ENCODE measurements at places on chromosomes 12 and 14.

- ATAC-seq, result no peak
Observed at GRCh38 chr12:16670456-16671050, 64.6 kb upstream of the LMO3 start.

DNA sequence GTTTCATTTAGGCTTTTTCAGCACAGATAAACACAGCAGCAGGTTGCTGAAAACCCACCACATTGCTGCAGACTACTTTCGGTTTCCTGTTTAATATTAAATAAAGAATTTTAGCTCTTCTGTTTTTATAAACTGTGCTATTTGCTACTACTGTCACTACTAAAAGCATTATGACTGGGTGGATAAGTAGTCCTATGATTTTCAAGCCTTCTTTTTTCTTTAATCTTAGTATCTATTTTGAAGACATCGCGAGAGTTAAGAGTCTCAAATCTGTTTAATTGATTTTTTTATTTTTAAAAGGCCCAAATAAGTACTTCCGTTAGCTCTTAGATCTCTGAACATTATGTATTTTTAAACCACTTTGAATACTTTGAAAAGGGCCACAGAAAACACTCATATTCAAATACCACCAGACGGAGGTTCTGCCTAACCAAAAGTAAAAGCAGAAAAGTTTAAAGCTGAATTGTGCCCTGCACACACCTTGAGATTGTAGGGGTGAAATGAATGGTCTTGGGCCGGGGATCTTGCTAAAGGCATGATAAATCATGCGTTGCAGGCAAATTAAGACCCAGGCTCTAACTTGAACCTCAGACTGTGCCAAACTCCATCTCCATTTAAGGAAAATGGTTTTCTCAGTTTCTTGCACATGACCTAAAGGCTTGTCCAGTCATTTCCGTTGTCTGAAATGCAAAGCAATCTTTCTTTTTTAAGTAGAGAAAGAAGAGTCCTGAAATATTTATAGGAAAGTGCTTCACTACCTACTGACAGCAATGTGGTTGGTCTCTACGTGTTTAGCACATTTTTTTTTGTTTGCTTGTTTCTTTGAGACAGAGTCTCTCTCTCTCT lies 13.6 kb upstream of the FOXN3 start:
- no peak for ATAC-seq

DNA sequence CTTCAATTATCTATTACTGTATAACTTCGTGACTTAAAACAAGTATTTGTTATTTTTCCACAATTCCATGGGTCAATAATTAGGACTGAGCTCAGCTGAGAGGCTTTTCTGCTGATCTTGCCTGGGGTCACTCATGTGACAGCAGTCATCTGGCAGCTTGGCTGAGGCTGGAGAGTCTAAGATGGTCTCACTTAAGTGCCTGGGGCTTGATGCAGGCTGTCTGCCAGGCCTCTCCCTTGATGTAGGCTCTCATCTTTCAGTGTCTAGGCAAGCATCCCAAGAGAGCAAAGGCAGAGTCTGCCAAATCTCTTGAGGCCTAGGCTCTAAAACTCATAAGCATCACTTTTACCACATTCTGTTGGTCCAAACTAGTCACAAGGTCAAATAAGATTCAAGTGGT lies 93.2 kb downstream of the NKX2-1 start:
- ATAC-seq, result no peak

- ATAC-seq, result no peak
Observed at GRCh38 chr14:50417853-50418252, 21.2 kb upstream of the CDKL1 start.

GRCh38 chr12:2284857-2285256 lies 232.1 kb downstream of the CACNA1C start:
- peak; percentile 94 for ATAC-seq

GRCh38 chr12:2813214-2814185 lies 1.0 kb downstream of the ITFG2 start:
- ATAC-seq, result peak; percentile 81

- ATAC-seq, result peak; percentile 19
Observed at GRCh38 chr14:79279645-79280597, 931.4 kb downstream of the DIO2 start.

DNA sequence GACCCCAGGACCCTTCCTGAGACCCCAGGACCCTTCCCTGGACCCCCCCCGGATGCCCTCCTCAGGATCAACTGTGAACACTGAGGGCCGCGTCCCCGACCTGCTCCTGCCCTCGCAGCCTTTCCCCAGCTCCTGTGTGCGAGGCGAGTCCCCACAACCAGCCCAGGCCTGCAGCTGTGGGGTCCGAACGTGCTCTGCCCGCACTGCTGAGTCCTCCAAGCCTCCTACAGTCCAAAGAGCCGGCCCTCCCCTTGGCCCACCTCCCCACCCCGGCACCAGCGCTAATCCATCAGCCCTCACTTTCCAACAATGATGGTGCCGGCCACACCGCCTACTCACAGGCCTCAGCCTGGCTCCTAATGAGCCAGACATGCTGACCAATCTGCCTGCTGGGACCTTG lies 26.2 kb upstream of the ANKLE2 start:
- no peak for ATAC-seq

- ATAC-seq, result no peak
Observed at GRCh38 chr14:63273717-63274655, 44.7 kb downstream of the GPHB5 start.

DNA sequence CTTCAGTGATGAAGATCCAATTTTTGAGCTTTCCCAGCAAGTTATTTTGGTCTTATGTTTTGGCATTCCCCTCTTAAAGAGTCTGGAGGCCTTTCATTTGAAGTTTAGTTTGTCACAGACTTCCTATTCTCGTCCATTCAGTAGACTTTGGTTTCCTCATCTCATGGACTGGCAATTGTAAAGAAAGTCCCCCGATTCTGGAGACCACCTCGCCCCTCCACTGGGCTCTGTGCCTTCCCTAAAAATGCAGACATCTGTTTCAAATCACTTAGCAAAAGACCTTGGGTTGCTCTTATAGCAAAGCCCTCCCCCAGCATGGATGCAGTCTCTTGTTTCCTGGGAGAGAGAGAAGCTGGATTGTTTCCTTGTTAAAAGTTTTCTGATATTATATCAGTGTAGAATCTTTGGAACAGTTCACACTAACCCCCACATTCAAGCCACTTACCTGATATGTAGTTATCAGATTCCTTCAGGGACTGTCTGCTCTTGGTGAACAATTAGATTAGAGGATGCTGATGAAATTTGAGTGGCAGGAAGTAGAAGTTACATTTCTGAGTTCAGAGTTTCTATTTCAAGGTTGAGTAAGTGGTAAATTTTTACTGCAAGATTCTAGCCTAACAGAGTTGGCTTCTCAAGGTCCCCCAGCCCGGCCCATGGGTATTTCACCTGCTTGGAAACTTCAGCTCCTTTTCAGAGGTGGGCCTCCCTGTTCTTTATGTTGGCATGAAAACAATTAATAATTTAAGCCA lies 56.3 kb downstream of the PLXNC1 start:
- peak; percentile 25 for ATAC-seq

DNA sequence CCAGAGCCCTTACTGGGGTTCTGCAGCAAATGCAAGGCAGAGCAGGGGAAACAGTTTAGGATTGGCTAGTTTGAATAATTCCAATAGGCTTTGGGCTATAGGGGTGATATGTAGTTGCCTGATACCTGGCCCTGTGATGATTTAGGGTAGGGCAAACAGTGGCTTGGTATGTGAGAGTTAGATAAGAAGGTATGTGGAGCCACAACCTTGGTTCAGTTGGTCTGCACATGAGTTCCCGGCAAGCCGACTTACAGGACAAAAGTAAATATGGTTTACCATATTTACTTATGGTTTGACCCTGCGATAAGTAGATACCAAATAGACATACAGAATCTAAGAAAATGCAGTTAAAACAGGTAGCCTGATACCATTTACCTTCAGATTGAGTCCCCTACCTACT lies 8.3 kb upstream of the CAPRIN2 start:
- ATAC-seq, result no peak

DNA sequence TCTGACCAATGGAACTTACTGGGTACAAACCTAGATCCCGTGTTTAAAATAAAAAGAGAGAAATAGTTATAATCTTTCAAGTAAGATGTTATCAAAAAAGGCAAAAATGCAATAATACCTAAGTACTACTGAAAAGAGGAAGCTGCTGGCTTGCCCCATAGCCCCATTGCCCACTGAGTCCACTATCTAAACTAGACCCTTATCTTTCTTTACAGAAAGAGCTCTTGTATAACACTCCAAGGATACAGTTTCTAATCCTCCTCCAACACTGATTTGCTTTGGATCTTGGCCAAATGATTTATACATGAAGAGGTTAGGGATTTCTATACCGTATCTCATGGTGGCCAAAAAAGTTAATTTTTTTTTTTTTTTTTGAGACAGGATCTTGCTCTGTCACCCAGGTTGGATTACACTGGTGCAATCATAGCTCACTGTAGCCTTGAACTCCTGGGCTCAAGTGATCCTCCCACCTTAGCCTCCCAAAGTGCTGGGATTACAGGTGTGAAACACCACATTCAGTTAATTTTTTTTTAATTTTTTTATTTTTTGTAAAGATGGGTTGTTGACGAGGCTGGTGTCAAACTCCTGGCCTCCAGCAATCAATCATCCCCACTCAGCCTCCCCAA lies 2.6 kb downstream of the GXYLT1 start:
- ATAC-seq, result no peak

- no peak for ATAC-seq
Observed at GRCh38 chr14:88621100-88621499, 58.3 kb downstream of the ZC3H14 start.

- no peak for ATAC-seq
Observed at GRCh38 chr14:62604524-62604923, 440.7 kb downstream of the KCNH5 start.

- ATAC-seq, result peak; percentile 32
Observed at GRCh38 chr14:103805708-103806107, 41.7 kb downstream of the PPP1R13B start.

GRCh38 chr14:49189375-49189774 lies 396.8 kb downstream of the RPS29 start:
- ATAC-seq, result no peak

DNA sequence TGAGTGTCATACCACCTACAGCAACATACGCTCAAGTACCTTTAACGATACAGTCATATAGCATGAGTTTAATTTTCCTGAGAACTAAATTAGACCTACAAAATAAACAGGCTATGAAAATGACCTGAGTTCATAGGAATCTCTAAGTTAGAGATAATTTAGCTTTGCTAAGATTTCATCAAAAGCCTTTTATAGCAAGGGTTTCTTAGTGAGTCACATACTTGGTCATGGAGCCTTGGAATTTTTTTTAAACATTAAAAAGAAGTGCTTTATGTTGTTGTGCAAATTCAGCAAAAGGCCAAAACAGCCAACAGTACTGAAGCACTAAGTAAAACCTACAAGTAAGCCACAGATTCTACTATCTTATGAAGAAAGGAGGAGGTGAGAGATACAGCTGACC lies 93.6 kb upstream of the FERMT2 start:
- ATAC-seq, result peak; percentile 73

GRCh38 chr12:121610239-121611149 lies 15.8 kb upstream of the ORAI1 start:
- peak; percentile 37 for ATAC-seq

DNA sequence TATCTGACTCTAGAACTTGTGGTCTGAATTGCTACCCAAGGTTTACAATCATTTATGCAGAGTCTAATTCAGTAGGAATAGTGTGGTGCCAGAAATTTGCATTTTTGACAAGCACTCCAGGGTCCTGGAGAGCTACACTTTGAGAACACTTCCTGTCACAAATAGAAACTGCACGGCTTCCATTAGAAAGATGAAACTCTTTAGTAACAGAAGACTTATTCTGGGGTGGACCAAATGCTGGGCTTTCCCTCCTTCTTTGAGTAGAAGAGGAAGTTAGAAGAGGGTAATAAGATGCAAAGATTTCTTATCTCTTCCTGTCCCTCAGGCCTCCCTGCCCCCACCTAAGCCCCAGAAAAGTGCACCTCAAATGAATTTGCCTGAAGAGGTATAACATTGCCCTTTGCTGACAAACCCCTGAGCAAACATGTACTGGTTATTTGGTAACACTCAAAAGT lies 28.4 kb downstream of the DGLUCY start:
- ATAC-seq, result no peak

DNA sequence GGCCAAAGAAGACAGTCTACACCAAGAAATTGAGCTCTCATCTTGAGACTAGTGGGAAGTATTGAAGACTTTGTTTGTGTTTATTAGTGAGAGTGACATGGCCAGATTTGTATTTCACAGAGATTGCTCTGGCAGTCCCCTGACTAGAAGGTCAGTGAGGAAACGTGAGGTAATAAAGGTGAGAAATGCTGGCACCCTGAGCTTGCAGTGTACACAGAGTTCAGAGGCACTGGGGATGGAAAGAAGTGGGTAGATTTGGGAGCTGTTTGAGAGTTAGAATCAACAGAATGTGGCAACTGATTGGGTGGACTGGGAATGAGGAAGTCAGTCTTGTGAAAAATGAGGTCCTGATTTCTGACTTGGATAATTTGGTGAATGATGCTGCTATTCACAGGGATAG lies 336.9 kb downstream of the SNAPC1 start:
- no peak for ATAC-seq

DNA sequence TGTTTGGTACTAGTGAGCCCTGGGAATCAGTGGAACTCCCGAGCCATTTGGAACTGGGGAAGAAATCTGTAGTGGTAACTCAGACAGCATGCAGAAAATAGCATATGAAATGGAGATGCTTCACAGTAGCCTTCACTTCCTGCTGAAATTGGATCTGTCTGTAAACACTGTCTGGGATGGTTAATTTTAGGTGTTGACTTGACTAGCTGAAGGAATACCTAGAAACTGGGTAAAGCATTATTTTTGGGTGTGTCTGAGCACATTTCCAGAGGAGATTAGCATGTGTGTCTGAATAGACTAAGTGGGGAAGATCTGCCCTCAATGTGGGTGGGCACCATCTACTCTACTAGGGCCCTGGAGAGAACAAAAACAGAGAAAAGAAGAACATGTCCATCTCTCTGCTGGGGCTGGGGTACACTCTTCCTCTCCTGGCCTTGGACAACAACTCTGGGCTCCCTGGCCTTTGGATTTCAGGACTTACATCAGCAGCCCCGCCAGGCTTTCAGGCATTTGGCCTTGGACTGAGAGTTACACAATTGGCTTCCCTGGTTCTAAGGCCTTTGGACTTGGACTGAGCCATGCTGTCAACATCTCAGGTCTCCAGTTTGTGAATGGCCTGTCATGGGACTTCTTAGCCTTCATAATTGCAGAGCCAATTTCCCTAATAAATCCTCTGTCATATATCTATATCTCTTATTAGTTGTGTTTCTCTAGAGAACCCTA lies 14.0 kb upstream of the CRADD start:
- ATAC-seq, result peak; percentile 53

GRCh38 chr14:100618318-100618693 lies 31.1 kb upstream of the BEGAIN start:
- no peak for ATAC-seq

DNA sequence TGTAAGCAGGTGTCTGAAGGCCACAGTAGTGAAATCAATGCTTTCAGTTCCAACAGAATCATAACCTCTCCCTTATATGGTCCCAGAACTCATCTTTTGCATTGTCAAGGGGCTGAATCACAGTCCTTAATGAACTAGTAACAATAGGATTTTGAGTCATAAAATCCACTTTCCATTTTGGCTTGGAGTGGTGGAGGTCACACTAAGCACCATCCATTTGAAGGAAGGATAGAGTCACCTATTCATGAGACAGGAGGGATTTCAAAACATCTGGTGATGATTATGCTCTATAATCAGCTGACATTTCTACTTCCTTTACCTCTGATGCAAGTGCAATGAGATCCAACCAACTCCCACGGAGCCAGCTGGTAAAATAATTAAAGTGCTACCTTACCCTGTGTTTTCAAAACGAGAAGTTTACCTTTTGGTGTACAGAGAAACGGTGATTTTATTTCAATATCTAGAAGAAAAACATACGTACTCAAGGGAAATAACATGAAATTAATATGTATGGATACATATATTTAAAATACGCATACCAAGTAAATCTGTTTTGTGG lies 59.1 kb downstream of the TMEM132D start:
- ATAC-seq, result no peak

- ATAC-seq, result no peak
Observed at GRCh38 chr12:106960443-106960842, 4.7 kb downstream of the TMEM263 start.
